ENCODE measurements at places on chromosomes 2 and 18.

DNA sequence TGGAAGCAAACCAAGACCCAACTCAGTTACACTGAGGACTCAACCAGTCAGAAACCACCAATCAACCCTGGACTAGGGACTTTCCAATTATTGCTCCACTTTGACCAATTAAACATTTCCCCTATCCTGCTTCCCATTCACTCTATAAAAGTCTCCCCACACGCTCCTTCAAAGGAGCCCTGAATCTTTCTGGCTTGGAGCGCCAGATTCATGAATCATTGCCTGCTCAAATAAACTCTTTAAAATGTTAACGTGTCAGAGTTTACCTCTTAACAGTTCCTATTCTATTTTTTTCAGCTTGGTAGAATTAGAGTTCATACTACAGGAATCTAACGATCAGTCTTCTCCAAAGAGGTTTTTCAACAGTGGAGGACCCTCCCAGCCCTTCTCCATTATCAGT, 20.7 kb upstream of the SULT1C2 start:
- DNase-seq, result peak; percentile 86

DNA sequence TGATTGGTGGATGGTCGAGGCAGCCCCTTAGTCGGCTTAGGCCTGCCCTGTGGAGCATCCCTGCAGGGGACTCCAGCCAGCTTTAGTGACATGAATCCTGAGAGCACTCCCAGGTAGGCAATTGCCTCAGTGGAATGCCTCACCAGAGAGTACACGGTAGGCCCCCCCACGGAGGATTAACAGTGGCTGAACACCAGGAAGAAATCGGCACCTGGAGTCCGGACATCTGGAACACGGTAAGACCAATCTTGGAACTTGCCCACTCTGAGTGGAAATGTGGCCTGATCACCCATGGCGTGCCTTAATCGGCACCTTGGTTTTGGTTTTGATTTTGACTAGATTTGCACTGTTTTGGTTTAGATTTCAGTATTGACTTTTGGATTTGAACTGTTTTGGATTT, 326.2 kb upstream of the NCKAP5 start:
- DNase-seq, result no peak

DNA sequence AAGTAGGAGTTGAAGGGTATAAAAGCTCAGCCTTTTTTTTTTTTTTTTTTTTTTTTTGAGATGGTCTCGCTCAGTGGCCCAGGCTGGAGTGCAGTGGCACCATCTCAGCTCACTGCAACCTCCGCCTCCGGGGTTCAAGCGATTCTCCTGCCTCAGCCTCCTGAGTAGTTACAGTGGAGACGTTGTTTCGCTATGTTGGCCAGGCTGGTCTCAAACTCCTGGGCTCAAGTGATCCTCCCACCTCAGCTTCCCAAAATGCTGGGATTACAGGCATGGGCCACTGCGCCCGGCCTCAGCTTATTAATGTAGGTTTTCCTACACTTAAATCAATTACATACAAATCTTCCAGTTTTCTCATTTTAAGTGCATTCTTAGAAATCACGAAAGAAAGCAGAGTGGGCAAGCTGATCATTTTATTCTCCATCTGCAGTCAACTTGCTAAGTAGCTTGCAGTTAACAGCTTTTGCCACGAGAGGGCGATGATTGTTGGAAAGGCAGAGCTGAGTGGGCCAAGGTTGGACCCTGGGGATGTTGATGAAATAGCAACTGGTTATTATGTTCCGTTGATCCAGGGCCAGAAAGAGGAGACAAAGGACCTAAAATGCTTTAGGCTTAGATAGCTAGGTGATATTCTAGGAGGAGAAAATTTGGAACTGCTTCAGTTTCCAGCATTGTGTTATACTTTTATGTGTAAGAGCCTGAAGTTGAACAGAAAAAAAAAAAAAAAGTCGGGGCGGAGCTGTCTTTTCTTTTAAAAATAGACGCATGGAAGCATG, 234.4 kb upstream of the EPAS1 start:
- DNase-seq, result peak; percentile 95

- DNase-seq, result no peak
These were observed 834 bp downstream of the PDCL3 start for GRCh38 chr2:100563407-100564247.

DNA sequence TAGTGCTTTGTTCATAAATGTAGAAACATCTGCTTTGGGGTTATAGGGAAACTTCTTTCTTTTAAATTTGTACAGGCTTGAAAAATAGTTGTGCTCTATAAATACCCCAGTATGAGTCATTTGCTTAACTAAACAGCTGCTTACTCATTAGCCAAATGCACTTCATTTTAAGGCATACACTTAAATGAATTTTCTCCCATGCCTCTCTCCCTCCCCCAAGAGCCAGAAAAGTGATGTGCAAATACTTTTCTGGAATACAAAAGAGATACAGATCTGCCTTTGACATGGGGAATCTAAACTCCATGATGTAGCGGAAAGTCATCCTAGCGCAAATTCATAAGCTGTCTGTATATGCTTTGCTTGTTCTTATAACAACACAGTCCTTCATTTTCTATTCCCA, 469.4 kb downstream of the DLGAP1 start:
- DNase-seq, result peak; percentile 11

- no peak for DNase-seq
These were observed 290.3 kb downstream of the CELF4 start for GRCh38 chr18:37275237-37275741.

DNA sequence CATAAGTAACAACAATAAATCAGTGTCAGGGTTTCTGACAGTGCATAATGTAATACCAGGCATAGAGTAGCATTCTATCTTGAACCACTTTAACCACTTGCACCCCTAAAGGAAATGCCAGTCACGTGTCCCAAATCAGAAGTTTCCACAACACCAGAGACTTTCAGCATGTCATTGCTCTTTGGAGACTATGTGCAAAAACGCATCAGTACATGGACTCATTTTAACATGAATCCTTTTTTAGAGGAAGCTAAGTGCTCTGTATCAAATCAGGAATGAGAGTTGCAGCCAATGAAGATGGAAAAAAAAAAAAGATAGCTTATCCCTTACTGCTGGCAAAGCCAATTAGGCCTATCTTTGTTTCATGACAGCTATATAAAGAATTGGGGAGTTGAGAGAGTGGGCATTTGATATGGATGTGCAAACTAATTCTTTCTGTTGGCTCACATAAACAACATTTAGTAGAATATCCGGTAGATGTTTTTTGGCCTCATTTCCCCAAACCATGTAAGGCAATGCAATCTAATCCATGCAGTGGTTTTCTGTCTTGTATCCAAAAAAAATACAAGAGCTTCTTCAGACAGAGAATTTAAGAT, 353.1 kb downstream of the IRS1 start:
- peak; percentile 82 for DNase-seq

DNA sequence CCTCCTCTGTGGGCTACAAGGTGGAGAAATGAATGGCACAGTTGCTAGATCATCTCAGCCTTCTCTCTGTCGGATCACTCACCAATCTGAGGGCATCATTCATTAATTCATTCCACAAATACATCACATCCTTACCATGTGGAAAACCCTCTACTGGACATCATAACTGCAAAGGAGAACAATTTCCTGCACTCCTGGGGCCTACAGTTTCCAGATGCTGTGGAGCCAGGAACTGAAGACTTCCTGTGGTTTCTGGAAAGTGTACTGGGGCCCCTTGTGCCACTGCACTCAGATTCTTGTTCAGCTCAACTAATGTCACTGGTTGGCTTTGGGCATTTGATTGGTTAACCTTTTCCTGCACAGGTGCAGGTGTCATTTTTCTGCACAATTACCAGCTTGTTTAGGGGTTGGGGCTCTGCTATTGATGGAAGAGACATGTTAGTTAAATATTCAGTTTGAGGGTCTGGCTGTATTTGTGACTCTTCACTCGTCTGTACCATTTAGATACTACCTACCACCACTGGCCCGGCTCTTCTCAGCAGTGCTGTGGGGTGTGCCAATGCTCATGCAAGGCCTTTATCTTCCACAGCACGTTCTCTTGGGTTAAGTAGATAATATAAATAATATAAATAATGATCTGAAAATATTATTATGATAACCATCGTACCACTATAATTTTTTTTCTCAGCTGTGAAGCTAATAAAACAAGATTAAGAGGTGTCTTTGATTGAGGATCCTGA, 427.3 kb downstream of the TSN start:
- DNase-seq, result no peak

DNA sequence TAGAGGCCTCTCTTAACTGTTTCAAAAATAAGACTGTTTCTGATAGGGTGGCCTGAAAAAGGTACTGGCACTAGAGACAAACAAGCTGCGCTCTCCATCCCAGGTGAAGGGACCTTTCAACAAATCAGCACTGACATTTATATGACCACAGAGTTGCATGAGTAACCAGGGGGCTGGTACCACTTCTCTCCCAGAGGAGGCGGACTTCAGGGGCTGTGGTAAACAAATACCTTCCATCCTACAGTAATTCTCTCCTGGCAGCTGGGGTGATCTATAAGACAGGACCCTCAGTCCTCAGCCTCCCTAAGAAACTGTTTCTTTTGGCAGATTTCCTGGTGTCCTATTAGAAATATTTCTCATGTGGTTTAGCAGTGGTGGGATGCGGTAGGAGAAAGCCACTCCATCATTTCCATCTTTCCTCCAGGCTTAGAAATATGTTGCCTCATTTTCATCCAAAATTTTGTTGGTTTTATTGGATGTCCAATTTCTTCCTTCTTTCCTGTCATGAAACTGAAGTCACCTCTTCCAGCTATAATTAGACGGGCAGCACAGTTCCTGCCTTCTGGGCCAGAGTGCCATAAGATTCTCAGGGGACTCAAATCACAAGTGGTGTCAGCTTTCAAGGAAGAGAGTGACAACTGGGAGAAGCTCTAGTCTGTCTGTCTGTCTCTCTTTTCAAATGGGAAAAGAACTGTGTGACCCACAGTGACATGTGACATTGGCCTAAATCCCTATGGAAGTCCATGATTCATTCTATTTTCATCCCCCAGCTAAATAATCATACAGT, 96.4 kb downstream of the CYRIA start:
- peak; percentile 50 for DNase-seq
